ENCODE measurements at places on chromosomes 3 and 15.

- no peak for DNase-seq
Measured at GRCh38 chr15:70248116-70249025, 150.7 kb upstream of the TLE3 start.

DNA sequence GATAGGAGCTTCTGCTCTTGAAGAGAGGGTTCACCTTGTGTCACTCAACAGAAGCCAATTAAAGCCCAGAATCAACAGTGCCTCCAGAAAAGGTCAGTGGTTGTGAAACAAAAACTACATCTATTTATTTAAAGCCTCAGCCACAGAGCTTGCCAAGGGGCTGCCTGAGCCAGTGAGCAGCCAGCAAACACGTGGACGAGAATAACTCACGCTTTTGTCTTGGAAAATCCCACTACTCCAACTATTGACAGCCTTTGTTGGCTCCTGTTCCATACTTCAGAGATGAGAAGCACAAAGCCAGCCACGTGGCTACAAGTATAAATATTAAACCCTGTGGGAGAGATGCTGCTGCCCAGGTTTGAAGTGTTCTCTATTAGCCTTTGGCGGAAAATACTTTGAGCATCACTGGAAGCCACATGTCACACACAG lies 10.3 kb downstream of the GPR156 start:
- no peak for DNase-seq

DNA sequence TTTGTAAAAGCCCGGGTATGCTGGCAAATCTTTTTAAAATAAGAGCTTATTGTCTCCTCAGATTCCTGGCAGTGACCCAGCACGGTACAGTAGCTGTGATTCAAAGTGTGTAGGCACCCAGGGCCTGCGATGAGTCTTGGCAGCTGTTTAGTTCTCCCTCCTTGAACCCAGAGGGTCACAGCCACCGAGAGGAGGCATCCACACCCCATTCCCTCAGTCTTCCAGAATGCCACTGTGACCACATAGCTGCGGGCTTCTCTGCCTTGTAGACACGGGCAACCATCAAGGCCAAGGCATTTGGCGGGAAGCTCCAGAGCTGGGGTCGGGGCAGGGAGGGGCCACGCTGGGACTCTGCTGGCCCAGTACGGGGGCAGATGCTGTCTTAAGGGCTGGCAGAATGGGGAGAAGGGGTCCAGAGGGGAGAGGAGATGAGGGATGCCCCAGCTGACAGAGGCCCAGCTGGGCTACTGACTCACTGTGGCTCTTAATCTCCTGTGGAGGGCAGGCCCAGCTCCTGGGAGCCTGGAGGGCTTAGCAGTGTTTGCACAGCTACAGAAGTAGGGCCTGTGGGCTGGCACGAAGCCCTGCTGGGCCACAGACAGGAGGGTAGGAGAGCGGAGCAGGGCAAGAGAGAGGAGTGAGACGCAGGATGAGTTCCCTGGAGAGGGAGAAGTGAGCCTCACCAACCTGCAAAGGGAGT lies 68.8 kb upstream of the DLG1 start:
- no peak for DNase-seq

- no peak for DNase-seq
Measured at GRCh38 chr3:123540285-123540684, 44.6 kb downstream of the HACD2 start.

- DNase-seq, result no peak
Measured at GRCh38 chr3:162743091-162743490, 1246.5 kb downstream of the OTOL1 start.

GRCh38 chr3:13207975-13208705 lies 134.9 kb upstream of the IQSEC1 start:
- DNase-seq, result no peak

GRCh38 chr15:62389885-62390790 lies 225.1 kb upstream of the C2CD4B start:
- DNase-seq, result peak; percentile 68

DNA sequence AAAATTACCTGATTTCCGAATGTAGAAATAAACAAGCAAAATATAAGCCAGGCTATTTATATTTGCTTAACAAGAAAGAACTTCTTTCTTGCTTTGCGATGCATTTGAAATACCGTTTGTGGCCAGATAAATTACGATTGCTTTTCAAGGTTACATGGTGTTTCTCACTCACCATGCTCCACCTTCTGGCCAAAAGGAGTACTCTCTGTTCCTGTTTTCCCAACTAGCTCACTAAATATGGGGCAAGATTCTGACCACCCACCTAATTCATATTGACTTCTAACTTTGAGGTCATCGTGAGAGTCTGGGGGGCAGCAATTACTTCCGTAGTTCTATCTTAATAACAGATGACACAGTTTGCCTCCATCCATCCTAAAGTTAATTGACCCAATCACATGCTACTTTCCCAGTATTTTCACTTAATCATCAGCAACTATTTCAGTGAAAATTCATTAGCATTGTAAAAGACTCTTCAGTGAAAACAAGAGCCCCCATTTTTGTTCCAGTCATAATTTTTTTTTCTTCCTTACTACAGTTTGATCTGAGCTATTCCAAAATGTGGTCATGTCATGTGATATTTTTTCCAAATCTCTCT lies 25.9 kb downstream of the ACP3 start:
- DNase-seq, result peak; percentile 83

GRCh38 chr3:183259621-183260020 lies 6.6 kb downstream of the B3GNT5 start:
- DNase-seq, result no peak

DNA sequence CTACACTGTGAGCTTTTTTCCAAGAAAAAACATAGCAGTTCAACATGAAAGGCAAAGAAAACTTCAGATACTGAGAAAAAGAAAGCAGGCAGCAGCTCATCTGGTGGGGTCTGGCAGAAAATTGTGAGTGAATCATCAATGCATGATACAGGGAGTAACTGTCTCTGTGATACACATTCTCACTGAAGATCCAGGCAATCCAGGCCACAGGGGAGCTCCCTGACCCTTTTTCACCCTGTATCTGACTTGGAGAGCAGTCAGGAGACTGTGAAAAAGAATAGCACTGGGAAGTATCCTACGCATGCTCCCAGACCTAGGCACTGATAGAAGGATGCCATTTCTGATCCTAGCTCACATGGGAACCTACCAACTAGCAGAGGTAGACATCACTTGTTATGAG lies 269.8 kb downstream of the MBNL1 start:
- no peak for DNase-seq

DNA sequence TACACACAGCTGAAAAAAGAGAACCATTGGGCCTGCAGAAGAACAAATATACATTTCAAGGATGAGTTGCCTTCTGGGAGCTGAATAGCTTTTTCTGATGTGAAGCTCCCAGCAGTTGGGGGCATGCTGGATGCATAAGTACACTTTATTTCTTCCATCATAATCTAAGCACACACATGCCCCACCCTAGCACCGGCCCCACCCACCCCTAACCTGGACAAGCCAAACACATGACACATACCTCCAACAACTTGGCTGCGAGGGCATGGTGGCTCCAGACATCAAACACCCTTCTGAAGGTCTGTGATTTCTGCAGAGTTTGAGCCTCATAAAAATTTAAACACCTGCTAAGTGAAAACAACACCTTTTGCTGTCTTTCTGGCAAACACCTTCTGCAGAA lies 307.2 kb upstream of the TRIM42 start:
- no peak for DNase-seq

GRCh38 chr3:169660709-169661360 lies 2.7 kb downstream of the MECOM start:
- no peak for DNase-seq

DNA sequence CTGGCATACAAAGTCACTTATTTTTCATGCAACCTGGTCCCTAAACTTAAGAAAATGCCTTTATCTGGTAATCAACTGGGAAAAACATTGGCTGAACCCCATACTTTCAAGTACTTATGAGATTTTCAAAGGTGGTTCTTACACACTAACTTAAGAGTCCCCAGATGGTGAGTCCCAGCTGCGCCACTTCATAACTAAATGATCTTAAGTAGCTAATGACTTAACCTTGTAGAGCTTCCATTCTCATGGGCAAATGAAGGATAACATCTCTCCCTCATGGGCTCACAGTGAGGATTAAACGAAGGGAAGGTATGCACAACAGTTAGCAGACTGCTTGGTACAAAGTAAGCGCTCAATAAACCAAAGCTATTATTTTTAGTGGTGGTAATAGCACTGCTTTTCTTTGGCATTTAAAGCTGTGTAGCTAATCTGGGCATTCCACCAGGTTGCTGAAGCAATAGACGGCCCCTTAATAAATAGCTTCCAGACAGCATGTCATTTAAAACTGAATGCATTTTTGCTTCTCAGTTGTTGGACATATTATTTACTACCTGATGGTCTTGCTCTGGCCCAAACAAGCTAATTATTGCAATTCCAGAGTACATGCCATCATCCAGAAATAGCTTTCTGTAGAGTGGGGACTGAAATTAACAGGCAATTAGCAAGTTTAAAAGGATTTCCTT lies 55.4 kb downstream of the LIPC start:
- DNase-seq, result no peak

DNA sequence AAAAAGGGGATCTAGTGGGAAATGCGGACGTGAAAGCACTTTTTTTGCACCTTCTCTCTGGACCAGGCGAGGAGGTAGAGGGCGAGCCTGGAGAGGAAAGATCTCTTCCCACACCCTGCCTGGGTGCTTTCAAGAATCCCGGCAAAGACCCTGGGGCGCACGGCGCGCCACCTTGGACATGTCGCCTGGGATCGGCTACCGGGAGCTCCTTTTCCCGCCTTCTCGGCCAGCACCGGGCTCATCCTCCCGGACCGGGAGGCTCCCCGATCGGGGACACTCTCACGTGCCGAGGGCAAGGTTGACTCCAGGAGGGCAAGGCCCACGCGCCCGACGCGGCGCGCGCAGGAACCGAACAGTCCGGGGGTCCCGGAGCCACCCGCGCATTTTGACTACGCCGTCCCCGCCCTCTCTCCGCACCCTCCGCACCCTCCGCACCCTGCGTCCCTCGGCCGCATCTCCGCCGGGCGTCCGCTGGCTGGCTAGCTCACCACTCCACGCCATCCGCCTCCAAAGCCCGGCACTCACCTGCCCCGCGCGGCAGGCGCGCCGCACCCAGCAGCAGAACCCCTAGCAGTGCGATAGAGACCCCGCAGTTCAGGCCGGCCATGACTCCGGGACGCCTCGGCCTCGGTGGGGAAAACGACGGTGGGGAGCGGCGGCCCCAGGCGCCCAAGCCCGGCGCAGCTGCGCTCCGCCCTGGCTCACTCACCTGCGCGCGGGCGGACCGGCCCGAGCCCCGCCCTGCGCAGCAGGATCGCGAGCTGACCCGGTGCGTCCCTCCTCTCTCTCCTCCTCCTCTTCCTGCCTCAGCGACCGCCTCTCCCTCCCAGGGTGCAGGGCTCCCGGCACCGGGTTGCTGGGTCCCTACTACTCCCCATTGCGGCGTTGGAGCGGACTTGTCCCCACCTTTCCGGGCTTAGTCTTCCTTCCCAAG lies at the start of gene CDCP1:
Gene CDCP1, minus strand, starts transcription at position 698 of the 934 bp plus-strand sequence. Its CDS starts 91 bp downstream, at position 607.
- DNase-seq, result no peak

- no peak for DNase-seq
Measured at GRCh38 chr3:84066915-84067314, 891.9 kb upstream of the CADM2 start.

GRCh38 chr3:105957722-105958121 lies 88.9 kb upstream of the CBLB start:
- DNase-seq, result peak; percentile 53

DNA sequence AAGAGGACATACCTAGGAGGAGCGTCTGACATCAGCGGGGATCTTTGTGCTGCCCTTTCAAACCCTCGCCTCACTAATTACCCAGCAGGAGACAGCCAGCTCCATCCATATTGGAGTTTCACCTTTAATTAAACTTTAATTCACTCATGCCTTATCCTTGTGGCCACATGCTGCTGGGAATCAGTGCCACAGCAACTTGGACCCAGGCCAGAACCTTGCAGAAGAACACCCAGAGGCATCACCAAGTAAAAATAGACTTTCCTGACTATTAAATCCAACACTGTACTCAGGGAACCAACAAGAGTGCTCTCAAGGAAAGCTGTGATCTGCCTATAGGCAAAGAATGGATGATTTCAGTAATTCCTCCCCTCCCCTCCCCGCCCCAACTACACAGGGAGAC lies 23.9 kb downstream of the EIF1B start:
- no peak for DNase-seq

DNA sequence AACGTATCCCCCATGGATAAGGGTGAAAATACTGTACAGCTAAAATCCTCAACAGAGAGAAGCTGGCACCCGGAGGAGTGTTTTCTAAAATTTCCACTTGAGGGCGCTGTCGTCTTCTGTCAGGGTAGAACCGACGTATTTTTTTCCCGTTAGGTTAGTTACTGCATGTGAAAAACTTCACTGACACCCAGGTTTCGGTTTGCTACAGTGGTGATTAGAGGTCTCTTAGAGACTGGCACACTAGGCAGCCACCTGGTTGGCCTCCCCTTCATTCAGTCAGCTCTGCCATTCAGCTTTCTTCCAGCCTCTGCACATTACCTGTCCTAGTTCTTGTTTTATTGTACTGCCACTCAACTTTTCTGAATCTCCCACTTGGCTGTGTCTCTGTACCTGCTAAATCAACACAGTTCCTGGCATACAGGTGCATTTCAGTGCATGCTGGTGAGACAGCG lies 18.4 kb downstream of the CCK start:
- peak; percentile 64 for DNase-seq

- no peak for DNase-seq
Measured at GRCh38 chr15:69002783-69003182, 11.7 kb upstream of the NOX5 start.

- DNase-seq, result no peak
Measured at GRCh38 chr15:60751985-60752952, 273.3 kb upstream of the ICE2 start.

GRCh38 chr15:41160639-41161315 lies 44.7 kb upstream of the INO80 start:
- DNase-seq, result no peak

DNA sequence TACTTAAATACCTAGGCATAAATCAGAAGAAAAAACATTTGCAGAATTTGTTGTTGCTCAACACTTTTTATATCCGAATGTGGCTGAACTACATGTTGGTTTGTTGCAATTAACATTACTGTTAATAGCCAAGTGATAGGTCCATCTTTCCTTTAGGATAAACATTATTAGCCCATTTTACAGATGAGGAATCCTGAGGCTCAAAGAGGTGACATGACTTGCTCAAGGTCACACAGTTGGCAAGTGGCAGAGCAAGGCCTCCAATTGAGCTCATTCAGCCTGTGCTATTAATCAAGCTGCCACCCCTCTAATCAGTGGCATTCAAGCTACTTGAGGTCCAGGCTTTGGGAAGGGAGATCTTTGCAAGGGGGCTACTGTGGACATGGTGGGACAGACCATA lies 125.8 kb upstream of the ATP2B2 start:
- no peak for DNase-seq

GRCh38 chr3:177832880-177833279 lies 635.6 kb upstream of the TBL1XR1 start:
- no peak for DNase-seq

DNA sequence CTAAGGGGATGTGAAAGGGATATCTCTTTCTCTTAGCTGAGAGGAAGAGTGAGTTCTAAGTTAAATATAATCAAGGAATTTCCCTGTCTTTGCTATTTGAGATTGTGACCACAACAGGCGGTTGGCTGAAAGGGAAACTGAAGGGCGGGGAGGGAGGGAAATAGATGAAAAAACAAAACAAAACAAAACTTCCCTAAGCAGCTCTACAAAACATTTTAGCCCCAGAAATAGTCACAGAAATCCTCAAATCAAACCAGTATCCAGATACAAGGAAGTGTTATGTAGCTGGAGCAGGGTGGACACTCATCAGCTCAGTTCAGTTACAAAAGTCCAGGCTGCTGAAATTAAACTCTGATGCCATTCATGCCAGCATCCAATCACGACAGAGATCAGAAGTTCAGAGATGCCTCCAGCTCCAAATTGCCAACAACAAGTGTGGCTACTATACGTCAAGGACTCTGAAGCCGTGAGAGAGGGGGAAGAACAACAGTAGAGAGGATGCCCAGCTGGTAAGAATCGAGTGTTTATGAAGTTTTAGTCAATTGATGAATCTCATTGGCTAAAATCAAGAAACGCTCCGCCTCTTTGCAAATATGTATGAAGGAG lies 319 bp upstream of the TP63 start:
- DNase-seq, result no peak

Data from inflammatory macrophage (primary cell).